Activated naive CD4-positive, alpha-beta T cell treated with Interleukin-2 at 50 U/mL for 16 hours (primary cell): ENCODE measurements at places on chromosomes 11 and 22.

- no peak for DNase-seq
These were observed 14.6 kb downstream of the TRIOBP start for GRCh38 chr22:37711490-37711889.

DNA sequence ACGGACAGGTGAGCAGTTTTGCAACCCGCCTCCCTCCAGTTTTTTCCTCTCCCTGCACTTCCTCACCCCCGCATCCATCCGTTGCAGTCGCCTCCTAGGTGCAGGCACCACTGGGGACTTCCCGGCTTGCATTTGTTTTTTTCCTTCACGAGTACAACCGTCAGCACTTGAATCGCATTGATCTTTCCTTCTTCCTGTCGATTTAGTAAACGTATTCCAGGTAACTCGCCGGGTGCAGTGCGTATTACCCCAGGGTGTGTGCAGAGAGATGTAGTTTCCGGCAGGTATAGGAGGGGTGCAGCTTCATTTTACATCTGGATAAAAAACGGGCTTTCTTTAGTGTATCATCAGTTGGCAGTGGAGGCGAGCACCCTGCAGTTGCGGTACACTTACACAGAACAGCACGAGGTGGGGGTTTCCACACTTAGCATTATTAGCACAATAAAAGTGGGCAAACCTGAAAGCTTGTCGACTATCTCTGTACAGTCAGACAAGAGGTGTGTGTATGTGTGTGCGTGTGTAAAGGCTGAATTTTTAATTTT lies at the start of gene SORL1-AS1:
Gene SORL1-AS1 (minus strand): TSS at position 359 of the 542 bp plus-strand sequence.
- peak; percentile 67 for DNase-seq

- DNase-seq, result peak; percentile 72
These were observed 2.4 kb downstream of the UCP2 start for GRCh38 chr11:73980001-73980961.

- no peak for DNase-seq
These were observed 4.4 kb downstream of the HPS5 start for GRCh38 chr11:18317551-18317950.

GRCh38 chr11:36738292-36738861 lies 140.3 kb upstream of the RAG2 start:
- no peak for DNase-seq

DNA sequence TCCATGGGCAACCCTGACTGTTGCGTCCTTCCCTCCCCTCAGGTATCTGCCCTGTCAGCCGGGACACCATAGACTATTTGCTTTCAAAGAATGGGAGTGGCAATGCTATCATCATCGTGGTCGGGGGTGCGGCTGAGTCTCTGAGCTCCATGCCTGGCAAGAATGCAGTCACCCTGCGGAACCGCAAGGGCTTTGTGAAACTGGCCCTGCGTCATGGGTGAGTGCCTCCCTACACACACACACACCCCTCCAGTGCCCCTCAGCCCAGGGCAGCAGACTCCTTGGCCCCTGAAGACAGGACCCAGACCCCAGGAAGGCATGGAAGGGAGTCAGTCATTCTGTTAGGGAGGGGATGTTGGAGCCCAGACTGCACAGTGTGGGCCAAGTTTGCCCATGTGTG lies 17.9 kb upstream of the UVRAG start:
- no peak for DNase-seq

DNA sequence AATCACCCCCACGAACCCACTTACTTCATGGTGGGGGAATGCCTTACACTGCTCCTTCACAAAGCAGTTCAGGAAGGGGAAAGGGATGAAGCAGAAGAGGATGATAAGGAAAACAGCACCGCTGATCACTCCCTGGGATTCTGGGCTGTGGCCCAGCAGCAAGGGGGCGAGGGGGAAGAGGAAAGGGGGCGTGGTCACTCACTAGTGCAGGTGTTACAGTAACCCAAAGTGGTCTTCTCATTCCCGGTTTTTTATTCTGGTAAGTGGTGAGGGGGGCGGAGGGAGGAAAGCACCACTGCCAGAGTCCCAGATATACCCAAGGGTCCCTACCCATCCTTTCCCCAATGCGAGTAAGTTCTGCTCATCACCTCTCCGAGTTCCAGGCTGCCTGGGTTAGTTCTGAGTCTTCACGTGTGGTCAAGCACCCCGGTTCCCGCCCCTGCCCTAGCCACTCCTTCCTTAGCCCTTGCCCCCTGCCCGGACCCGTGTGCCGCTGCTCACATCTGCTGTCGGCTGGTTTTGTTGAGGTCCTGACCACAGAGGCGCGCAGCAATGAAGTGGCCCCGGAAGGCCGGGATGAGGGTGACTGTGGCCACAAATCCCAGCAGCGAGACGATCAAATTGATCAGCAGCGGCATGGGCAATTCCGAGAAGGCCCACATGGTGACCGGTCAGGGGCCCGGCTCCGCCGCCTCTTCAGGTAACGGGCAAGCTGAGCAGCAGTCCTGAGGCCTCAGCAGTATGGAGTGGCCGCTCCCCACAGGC lies 477 bp downstream of the DPAGT1 start:
- no peak for DNase-seq

GRCh38 chr22:27347951-27348350 lies 453.6 kb downstream of the MN1 start:
- no peak for DNase-seq

DNA sequence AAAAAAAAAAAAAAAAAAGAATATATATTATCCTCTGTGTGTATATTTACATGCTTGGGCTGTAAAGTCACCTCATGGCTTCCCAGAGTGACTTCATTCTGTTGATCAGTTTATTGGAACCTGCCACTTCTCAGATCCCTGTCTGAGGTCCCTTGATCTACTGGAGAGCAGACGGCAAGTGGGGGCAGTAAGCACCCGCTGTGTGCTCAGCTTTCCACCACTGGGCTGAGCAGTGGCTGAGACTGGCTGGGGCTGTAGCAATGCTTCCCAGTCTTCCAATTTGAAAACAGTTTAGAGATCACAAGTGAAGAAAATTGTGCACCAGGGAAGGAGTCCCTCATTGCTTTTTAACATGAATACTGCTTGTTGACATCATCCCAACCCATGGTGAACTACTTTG lies 6.9 kb upstream of the RBM4B start:
- no peak for DNase-seq

GRCh38 chr22:22465094-22465602 lies 43.4 kb downstream of the ZNF280B start:
- DNase-seq, result no peak

- no peak for DNase-seq
These were observed 44.7 kb downstream of the ABTB2 start for GRCh38 chr11:34313099-34313517.

- DNase-seq, result no peak
These were observed 412.9 kb downstream of the TBC1D22A start for GRCh38 chr22:47175151-47176025.

DNA sequence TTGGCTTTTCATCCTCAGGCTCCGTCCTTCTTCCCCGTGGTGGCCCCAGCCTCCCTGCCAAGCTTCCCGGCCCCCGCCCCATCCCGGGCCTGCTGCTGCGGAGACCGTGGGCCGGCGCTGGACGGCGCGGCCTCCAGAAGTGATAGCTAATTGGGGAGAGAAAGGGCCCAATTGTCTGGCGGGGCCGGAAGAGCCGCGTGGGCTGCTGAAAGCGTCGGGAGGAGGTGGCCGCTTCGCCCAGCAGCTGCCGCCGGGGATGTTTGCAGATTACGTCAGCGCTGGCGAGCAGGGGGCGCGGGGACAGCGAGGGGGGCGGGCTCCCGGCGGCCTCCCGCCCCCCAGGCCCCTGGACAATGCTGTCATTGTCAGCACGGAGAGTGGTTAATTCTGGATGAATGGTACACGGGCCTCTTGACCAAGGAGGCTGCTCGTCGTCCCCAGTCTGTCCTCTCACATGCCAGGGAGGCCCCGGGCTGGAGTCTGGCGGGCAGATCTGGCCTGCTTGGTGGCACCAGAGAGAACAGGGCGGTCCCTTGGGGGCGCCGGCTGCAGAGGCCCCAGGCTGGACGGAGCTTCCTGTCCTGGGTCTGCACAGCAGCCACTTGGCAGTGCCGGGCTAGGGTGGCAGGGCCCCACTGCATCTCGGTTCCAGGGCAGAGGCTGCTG lies 1.6 kb downstream of the SMIM38 start:
- DNase-seq, result no peak

DNA sequence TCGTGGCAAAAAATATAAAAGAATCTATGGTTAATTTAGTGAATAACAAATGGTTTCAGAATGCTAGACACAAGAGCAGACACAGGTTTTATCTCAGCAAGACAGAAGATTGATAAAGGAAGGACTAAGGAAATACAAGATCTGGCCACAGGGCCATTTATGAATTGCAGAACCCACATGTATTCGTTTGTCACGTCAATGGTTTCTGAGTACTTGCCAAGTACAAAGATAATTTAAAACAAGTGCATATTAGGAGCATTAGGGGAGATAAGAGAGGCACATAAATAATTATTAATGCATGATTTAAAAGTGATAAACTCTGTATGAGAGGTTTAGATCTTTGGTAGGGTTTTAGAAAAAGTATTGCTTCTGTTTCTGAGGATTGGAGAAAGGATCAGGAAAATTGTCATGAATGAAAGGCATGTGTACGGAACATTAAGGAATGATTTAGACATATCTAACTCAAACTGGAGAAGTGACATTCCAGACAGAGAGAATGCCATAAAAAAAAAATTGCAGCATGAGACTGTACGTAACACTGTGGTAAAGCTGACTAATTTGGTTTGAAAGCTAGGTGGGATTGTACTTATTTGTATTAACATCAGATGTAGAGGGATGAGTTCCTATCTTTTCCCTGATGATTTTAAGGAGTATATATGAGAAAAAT lies 727.1 kb downstream of the NELL1 start:
- no peak for DNase-seq

- no peak for DNase-seq
These were observed 156.4 kb downstream of the FAM181B start for GRCh38 chr11:82577246-82577645.

GRCh38 chr11:120219232-120219937 lies 8.6 kb downstream of the OAF start:
- no peak for DNase-seq
